ENCODE measurements at places on chromosomes 11 and 22.

DNA sequence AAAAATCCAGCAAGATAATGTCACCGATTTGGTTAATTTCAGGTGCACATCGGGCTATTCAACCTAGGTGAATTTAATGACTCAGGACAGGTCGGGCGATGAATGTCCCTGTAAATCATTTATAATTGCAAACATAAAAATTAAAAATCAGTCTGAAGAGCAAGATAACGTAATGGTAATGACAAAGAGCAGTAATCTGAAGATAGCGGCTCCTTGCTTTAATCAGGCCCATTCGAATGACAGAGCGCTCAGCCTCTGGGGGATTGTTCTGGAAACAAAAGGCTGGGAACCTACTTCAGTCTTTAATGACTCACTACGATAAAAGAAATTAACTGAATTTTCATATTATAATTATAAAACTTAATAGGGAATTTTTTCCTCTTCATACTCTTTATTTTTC lies 61.3 kb downstream of the RCN1 start:
- DNase-seq, result no peak

GRCh38 chr11:35190804-35191348 lies 51.9 kb downstream of the CD44 start:
- DNase-seq, result no peak

- DNase-seq, result no peak
Measured at GRCh38 chr11:119852741-119853140, 123.7 kb upstream of the NECTIN1 start.

DNA sequence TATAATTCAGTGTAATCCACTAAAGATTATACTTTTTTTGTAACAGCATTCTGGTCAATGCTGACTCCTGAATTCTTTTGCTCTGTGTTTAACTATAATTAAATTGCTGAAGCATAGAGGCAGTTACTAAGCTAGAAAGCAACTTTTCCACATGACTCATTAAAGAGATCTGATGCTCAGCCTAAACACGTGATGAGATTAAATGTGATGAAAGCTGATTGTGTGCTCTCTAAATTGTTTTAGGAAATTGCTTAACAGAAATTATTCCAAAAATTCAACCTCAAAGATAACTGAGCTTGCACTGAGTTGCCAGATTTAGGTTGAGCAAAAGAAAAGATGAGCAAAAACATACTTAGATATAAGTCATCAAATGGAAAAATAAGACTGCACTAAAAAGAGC lies 1033.6 kb downstream of the FAM181B start:
- DNase-seq, result no peak

DNA sequence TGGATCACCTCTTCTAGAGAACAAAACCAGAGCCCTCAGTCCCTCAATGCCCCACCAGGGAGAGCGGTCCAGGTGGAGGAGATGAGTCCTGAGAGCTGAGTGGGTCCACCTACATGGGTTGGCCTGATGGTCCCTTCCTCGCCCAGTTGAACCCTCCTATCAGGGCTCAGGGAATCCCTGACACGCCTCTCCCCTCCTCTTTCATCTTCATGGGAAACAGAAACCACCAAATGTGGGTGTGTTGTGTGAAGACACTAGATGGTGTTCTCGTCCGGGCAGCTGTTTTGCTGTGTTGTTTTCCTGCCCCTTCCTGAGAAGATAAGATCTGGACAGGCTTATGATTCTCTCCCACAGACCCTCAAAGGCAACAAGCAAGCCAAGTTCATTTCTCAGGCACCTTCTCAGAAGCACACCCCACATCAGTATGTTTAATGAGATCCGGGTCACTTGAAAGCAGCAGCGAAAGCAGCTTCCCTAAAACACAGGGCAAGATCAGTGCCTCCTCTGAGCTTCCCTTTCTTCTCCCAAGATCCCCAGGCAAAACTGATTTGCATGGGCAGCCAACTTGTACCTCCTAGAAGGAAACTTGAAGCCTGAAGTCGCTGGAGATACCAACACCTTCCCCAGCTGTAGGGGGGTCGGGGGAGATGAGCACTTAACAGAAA lies 35.3 kb upstream of the POU2AF1 start:
- no peak for DNase-seq

- DNase-seq, result no peak
Measured at GRCh38 chr22:18966748-18967147, 30.7 kb upstream of the PRODH start.
